Activated T-cell treated with anti-CD3 and anti-CD28 coated beads, Interleukin-2, amount 50 U/mL, for 72 hours (primary cell): ENCODE measurements at places on chromosomes 5 and 9.

GRCh38 chr9:33659921-33660320 is 135.4 kb upstream of the PRSS3 start:
- DNase-seq = no peak

DNA sequence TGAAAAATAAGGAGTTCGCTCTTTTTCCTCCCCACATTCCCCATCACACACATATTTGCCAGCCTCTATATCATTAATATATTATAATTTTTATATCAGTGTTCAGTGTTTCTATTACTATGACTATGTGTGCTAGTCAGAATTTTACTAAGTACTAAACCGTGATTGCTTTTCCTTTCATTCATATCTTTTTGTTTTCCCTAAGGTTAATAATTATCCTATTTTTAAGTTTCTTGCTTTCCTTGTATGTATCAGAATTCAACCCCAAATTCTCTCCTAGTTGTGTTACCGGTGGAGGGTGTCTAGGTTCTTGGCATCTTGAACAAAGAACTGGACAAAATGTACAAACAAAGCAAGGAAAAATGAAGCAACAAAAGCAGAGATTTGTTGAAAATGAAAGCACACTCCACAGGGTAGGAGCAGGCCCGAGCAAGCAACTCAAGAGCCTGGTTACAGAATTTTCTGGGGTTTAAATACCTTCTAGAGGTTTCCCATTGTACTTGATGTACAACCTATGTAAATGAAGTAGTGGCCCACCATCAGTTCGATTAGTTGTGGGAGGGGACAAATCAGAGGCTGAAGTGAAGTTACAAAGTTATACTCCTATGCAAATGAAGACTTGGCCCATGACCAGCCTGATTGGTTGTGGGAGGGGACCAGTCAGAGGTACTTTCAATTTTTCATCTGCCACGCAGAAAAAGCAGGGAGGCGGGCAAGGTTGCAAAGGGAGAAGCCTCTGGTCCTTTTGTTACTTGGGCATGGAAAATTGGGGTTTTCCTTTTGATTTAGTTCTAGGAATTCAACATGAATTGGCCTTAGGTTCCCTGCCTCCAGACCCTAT is 43.8 kb downstream of the KIAA1191 start:
- no peak for DNase-seq

DNA sequence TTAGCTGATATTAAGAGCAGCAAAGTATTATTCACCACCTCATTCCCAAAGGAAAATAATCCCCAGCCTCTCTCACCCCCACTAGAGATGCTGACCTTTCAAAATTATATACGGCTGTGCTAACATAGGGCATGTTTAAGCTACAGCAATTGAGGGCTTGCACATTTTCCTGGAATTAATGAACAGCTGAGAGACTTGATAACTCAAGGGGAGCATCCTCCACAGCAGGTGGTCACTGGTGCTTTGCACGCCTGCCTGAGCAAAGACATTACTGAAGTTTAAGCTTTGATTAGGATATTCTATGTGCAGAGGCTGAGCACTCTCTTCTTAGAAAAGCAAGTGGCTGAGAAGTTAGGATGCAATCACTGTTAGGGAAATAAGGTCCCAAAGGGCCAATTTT is 230.9 kb downstream of the FAM114A2 start:
- DNase-seq = no peak

- no peak for DNase-seq
Observed at GRCh38 chr9:13479096-13479495, 199.6 kb upstream of the MPDZ start.

GRCh38 chr9:69454321-69454720 is 129.3 kb downstream of the ENTREP1 start:
- DNase-seq = no peak
